Activated CD4-positive, CD25-positive, alpha-beta regulatory T cell treated with anti-CD3 and anti-CD28 coated beads, Interleukin-2, amount 50 U/mL, for 72 hours (primary cell): ENCODE measurements at places on chromosomes 11 and 22.

GRCh38 chr11:63839508-63840355 is 822 bp downstream of the MARK2 start:
- DNase-seq = peak; percentile 42

GRCh38 chr22:17105143-17106129 is 15.7 kb downstream of the TMEM121B start:
- DNase-seq = no peak

DNA sequence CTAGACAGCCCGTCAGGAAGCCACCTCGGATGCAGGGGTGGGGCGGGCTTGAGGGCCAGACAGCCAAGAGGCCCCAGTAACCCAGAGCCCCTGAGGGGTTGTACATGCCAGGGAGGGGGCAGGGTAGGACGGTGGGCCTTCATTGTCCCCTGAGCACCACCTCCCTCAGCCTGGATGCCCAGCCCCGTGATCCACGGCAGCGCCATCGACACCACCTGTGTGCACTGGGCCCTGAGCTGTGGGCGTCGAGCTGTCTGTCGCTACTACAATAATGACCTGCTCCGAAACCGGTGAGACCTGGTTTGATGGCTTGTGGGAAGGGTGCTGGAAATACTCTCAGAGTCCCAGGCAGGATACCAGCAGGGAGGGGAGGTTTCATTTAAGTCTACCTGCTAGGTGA is 37.4 kb upstream of the TPBGL start:
- no peak for DNase-seq

DNA sequence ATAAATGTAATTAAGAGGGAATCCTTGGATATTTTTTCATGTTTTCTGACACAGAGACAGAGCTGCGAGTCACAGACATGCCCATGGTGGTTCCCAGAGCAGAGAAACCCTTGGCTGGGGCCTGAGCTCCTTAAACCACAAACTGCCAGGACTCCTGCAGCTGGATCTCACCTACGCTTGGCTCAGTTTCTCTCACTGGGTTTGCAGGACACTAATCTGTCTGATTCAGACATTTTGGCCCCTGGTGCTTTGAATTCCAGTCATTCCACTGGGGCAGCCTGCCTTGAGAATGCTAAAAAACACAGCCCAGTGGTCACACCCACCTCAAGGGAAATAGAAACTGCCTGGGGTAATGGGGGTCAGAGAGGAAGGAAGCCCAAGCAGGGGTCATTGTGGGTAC is 122.6 kb downstream of the CCDC81 start:
- no peak for DNase-seq

DNA sequence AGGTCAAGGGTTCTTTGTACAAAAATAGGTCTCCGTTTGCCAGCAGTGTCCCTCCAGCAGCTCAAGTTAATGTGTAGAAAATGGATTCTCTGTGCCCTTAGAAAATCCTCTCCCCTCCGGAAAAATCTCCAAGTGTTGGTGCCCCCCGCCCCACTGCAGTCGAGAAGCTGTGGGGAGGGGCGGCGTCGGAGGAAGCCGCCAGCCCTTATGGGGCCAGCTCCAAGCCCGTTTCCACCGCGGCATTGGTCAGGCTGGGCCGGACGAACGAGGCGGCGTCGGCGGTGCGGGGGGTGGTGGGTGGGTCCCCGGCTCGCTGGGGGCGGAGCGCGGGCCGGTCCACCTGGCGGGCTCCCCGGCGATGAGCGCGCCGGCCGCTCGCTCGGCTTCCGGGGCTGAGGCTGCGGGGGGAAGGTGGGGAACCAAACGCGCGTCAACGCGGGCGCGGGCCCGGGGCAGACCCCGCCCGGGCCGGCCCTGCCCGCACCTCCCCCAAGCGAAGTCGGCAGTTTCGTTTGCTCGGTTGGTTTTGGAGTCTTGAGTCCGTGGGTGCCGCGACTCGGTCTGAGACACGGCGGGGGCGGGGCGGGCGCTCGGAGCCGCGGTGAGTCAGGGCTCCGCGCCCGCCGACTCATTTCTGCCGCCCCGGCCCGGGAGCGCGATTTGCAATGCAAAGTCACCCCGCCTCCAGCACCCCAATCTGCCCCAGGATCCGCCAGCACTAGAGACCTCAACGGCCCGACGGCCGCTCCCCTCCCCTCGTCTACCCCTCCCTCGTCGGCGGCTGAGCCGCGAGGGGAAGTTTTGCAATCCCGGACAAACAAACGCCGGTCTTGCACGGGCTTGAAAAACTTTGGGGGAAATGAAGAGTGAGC is 1.4 kb downstream of the ASCL2 start:
- peak; percentile 79 for DNase-seq

GRCh38 chr11:61893981-61894380 is 2.6 kb upstream of the FADS3 start:
- DNase-seq = no peak
